ENCODE measurements at places on chromosomes 16 and 17.

GRCh38 chr16:4377573-4378154 lies 6.0 kb downstream of the VASN start:
- no peak for DNase-seq

GRCh38 chr17:40986920-40987319 lies 2.8 kb upstream of the KRT40 start:
- DNase-seq, result no peak

GRCh38 chr16:2161911-2162310 lies 6.3 kb downstream of the TRAF7 start:
- DNase-seq, result no peak

GRCh38 chr17:73156887-73157520 lies 7.8 kb upstream of the SSTR2 start:
- no peak for DNase-seq

- DNase-seq, result no peak
Measured at GRCh38 chr17:62616993-62617893, 10.2 kb upstream of the MRC2 start.

DNA sequence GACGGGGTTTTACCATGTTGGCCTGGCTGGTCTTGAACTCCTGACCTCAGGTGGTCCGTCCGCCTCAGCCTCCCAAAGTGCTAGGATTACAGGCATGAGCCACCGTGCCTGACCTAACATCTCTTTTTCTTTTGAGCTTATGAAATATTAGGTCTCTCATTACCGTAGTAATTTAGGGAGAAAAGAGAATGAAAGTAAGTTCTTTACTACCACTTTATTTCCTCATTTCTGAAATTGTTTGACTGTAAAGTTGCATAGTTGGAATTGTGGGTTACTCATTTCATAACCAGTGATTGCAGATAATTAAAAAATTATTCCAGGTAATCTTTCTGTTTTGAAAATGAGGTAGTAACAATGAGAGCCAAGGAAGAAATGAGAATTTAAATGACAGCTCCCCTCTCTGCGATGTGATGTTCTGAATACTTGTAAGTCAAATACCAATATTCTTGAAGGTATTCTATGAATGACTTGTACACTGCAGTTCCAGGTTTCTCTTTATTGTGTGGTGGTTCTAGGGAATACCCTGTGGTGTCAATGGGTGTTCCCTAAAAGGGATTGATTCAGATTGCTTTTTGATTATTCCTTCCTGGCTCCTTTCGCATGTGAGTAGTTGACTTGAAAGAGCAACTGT lies 28.3 kb downstream of the MAP2K4 start:
- no peak for DNase-seq

DNA sequence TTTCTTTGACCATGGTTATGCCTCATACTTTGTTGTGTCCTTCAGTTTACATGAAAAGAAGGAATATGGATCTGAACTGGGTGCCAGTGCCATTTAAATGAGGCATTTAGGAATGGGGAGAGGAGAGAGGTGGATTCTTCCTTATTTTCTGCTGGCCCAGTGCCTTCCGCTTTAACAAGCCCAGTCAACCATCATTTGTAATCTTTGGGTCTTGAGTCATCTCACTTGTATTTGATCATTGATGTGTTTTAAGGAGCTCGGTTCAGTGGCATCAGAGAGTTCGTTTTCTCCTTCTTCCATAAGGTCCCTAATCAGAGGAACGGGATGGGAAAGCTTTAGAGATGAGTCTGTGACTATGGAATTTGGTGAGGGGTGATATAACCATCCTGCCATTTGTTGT lies 334.9 kb downstream of the WWOX start:
- no peak for DNase-seq

GRCh38 chr16:85229869-85230462 lies 117.7 kb upstream of the CIBAR2 start:
- no peak for DNase-seq

DNA sequence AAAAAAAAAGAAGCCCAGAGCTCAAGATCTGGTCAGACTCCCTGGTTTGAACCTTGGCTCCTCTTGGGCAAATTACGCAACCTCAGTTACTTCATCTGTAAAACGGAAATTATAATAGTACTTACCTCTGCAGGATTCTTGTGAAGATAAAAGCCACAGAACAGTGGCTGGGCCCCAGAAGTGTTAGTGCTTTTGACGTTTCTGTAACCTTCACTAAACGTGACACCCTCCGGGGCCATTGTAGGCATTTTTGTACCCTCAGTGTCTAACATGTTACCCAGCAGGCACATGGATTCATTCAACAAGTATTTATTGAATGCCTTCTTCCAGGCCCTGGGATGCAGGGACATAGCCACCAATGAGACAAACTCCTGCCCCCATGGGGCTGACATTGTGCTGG lies 58.0 kb downstream of the PITPNC1 start:
- DNase-seq, result peak; percentile 38

- DNase-seq, result no peak
Measured at GRCh38 chr17:32443827-32444300, 446 bp upstream of the PSMD11 start.

DNA sequence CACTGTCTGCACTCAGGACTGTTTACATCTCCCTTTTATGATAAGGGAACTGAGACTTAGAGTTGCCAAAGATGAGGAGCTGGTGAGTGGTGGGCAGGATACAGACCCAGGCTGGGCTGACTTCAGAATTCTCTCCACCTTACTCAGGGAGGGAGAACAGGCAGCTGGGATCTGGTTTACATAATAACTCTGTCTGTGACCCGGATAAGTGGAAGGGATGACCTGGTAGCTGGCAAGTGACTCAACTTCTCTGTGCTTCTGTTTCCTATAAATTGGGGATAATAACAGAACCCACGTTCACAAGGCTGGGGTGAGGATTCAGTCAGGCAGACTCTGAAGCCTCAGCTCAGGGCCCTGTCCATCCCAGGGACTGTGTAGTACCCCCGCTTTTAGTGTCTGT lies 2.6 kb downstream of the SNX20 start:
- DNase-seq, result no peak

GRCh38 chr17:64216338-64217248 lies 46.5 kb downstream of the TEX2 start:
- no peak for DNase-seq

GRCh38 chr17:15999141-15999973 lies at the start of the genes TTC19 and ZSWIM7:
TTC19 (plus strand) TSS chr17:15999824; CDS start chr17:15999849, 25 bp downstream.
ZSWIM7 (minus strand) TSS chr17:15999704; CDS start chr17:15999594, 110 bp downstream.
- DNase-seq, result peak; percentile 87

GRCh38 chr16:72938795-72939164 lies 109.1 kb downstream of the ZFHX3 start:
- DNase-seq, result no peak

- no peak for DNase-seq
Measured at GRCh38 chr17:45009676-45010467, 41.6 kb downstream of the DCAKD start.

Measured in stimulated activated naive CD4-positive, alpha-beta T cell (primary cell).